ENCODE measurements at places on chromosomes 11 and 22.

DNA sequence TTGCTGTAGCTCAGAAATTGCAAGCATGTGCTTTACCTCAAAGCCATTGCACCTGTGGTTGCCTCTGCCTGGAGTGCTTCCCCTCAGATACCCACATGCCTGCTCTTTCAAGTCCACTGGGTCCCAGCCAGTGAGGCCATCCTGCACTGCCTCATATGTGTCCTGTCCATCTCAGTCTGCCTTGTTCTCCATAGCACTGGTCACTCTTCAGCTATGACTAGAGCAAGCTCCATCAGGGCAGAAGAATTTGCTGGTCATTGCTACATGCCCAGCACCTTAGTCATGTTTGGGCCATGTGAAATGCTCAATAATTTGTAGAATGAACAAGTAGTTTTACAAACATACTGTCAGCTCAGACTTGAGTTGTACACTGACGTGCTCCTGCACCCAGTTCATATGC, 64.4 kb upstream of the HORMAD2 start:
- no peak for DNase-seq

DNA sequence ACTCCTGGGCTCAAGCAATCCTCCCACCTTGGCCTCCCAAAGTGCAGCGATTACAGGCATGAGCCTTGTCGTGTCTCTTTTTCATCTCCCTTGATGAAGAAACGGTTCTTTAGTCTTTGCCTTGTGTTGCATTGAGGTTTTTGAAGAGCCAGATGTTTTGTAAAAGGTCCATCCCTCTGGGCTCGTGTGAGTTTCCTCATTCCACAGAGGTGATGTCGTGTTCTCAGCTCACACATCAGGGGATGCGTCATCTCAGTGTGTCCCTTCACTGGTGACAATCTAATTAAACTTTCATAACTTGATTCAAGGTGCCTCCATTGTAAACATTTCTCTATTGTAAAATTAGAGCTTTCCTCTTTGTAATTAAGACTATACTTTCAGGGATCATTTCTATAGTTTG, 29.7 kb upstream of the TEF start:
- no peak for DNase-seq

GRCh38 chr22:38271927-38272372, 860 bp downstream of the TMEM184B start:
- DNase-seq: no peak

GRCh38 chr11:100908746-100909145, 220.9 kb downstream of the PGR start:
- DNase-seq: no peak

DNA sequence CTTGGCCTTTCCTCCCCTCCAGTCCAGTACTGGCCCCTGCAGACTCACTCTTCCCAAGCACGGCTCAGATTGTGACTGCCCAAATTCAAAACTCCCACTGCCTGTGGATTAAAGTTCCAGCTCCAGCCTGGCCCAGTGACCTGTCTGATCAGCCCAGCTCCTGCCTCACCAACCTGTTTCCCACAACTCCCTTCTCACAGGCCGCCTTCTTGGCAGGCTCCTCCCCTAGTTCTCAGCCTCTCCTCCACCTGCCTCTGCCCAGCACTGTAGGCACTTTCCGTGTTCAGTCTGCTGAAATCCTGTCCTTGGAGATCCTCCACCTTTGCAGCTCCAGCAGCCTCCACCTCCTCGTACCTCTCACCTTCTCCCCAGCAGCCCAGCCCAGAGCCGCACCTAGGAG, 68.6 kb downstream of the MICAL2 start:
- no peak for DNase-seq

- DNase-seq: no peak
These were observed 751.4 kb downstream of the KCNA4 start for GRCh38 chr11:29265381-29265780.
